Thyroid gland (tissue), 4 donors: ENCODE measurements at places on chromosomes 12 and 14. TPM values are rescaled to one million over a fixed set of nuclear protein-coding genes. Genes with fewer than 3 reads are reported as not detected.

The NEUROD4 gene
- not detected for total RNA-seq

The NTS gene
- 0.81 TPM for total RNA-seq

The CCDC77 gene
- total RNA-seq = 12.3 TPM

GRCh38 chr12:124321556-124322270, 26.8 kb downstream of the RFLNA start:
- no peaks in the 10 kb centered on the region for H3K4me1 ChIP-seq
- no peak overlapping the region for H3K4me3 ChIP-seq
- peaks cover 31% of the 10 kb centered on the region for H3K36me3 ChIP-seq

GRCh38 chr12:106079148-106079738, 59.5 kb downstream of the NUAK1 start:
- no peak for DNase-seq
- no peak overlapping the region for H3K27ac ChIP-seq
- no peaks in the 10 kb centered on the region for H3K27me3 ChIP-seq
- H3K4me1 ChIP-seq = no peaks in the 10 kb centered on the region
- H3K36me3 ChIP-seq = no peaks in the 10 kb centered on the region
- no peak overlapping the region for H3K4me3 ChIP-seq

GRCh38 chr14:68972507-68973218, 6.4 kb downstream of the ACTN1 start:
- H3K27ac ChIP-seq = no peak overlapping the region
- no peak for DNase-seq
- H3K4me3 ChIP-seq = no peak overlapping the region
- no peaks in the 10 kb centered on the region for H3K36me3 ChIP-seq
- H3K4me1 ChIP-seq = peaks cover 28% of the 10 kb centered on the region

- no peak overlapping the region for H3K27ac ChIP-seq
- peaks cover 18% of the 10 kb centered on the region for H3K4me1 ChIP-seq
- no peaks in the 10 kb centered on the region for H3K36me3 ChIP-seq
- no peak for DNase-seq
- H3K27me3 ChIP-seq = no peaks in the 10 kb centered on the region
These were observed 213.0 kb downstream of the MON2 start for GRCh38 chr12:62679608-62680007.

DNA sequence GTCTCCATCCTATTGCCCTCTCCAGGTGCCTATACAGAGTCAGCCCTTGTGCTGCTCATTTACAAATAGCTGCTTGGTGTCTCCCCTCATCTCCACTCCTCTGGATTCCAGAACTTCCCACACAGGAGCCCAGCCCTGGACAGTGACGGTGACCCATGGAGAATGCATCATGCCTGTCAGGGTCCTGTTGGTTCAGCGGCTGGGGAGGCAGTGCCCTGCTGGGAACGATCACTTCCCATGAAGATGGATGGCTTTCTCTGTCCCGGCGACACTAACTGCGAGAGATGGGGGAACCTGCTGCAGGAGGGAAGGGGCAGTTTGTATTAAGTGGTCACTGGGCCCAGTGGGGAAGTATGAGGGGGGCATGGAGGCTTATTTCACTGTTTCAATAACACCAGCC, 395.0 kb upstream of the TBX3 start:
- H3K27ac ChIP-seq = no peak overlapping the region
- H3K36me3 ChIP-seq = no peaks in the 10 kb centered on the region
- DNase-seq = no peak
- H3K27me3 ChIP-seq = no peaks in the 10 kb centered on the region

DNA sequence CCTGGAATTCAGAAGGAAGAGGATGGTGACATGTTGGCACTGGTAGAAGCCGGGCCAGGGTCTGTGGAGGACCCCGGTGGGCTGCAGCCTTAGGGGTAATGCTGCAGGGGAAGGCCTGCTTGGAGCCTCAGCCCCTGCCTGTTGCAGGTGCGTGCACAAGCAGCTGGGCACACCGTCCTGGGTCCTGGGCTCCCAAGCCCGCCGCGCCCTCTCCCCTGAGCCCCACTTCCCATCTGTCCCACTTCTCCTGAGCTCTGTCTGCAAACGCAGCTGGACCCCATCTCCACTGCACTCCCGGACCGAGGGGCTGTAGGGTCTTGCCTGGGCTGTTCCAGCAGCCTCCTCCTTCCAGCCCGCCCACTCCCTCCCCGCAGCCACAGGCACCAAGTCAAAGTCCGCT, 116.8 kb downstream of the GLT1D1 start:
- no peak for DNase-seq
- H3K36me3 ChIP-seq = no peaks in the 10 kb centered on the region
- no peaks in the 10 kb centered on the region for H3K27me3 ChIP-seq
- no peaks in the 10 kb centered on the region for H3K4me1 ChIP-seq
